Right lung (tissue), 10 donors: ENCODE measurements at places on chromosomes 13 and 19. TPM values are rescaled to one million over a fixed set of nuclear protein-coding genes. Genes with fewer than 3 reads are reported as not detected.

- DNase-seq = no peak
These were observed 70.9 kb downstream of the KL start for GRCh38 chr13:33087091-33087490.

DNA sequence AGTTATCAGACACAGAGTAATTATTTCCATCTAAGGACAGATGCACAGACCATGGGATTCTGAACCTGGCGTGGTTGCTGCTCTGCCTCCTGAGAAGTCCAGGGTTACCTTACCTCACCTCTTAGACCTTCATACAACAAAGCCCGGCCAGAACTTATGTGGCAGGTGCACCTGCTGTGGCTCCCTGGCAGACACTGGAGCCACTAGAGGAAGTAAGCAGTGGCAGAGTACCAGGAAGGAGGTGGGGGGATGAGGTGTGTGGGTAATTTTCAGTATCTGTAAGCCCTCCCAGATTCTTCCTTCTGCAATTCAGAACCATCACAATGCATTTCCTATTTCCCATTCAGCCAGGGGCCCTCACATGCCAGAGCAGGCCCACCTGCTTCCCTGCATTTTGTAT is 106.1 kb upstream of the DOCK9 start:
- DNase-seq = no peak

DNA sequence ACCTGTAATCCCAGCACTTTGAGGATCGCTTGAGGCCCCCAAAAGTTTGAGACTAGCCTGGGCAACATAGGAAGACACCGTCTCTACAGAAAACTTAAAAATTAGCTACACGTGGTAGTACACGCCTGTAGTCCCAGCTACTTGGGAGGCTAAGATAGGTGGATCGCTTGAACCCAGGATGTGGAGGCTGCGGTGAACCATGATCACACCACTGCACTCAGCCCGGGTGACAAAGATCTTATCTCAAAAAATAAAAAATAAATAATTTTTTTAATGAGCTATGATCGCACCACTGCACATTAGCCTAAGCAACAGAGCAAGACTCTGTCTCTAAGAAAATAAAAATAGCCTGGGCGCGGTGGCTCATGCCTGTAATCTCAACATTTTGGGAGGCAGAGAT is 6.6 kb downstream of the RCBTB2 start:
- DNase-seq = no peak

DNA sequence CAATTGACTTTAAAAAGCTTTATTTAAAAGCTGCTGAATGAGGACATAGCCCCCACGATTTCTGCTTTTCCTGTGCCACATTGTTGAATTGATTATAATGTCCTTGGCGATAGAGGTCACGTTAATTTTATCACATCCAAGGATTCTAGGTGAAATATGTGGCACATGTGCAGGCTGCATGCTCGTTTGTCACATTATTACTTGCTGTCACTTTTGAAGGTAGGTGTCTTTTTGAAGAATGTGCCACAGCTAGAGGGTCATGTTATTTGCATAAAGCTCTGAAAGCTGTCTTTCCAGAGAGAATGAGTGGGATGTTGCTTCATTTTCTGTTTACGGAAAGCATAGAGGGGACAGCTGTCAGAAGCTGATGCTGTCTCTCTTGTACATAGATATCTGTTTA is 927.6 kb upstream of the ATXN8OS start:
- DNase-seq = no peak

MLNR gene
- 0.08 TPM for polyA plus RNA-seq

FBXO27 gene
- polyA plus RNA-seq = 5.1 TPM

DNA sequence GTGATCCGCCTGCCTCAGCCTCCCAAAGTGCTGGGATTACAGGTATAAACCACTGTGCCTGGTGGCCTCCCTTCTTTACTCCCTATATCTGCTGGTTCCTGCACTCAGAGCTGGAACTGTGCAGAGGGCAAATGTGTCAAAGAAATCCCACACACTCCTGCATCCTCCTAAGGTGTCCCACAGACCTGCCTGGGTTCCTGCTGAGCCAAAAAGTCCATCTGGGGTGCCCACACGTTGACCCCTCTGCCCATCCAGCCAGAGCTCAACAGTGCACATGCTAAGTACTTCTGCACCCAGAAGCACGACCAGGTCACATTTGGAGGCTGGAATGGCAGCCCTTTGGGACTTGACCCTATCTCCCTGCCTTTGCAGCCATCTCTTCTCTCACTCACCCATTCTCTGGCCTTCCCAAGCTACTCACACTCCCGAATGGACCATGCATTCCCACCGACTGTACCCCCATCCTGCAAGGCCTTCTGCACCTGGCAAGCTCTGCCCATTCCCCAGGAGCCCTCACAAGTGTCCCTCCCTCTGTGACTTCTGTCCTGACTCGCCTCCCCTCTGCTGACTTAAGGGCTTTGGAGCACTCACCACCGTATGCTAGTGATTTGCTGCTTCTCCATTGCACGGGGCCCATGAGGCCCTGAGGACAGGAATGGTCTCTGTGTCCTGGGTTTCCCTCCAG is 152.1 kb downstream of the KCTD15 start:
- no peak for DNase-seq

DNA sequence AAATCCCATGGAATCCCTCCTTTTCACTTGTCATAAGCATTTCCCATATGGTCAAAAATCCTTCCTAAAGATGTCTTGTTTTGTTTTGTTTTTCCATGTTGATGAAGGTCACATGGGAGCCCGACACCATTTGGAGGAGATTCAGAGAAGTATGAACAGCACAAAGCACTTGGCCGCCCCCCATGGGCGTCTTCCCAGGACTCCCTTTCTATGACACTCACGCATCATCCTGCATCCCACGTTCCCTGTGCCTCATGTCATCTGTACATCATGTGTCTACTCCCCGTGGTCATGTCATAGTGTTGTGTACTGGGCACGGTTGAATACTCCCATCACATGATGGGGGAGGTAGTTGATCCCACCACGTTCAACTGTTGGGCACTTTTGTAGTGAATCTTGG is 2.0 kb downstream of the ZSCAN1 start:
- DNase-seq = no peak

DNA sequence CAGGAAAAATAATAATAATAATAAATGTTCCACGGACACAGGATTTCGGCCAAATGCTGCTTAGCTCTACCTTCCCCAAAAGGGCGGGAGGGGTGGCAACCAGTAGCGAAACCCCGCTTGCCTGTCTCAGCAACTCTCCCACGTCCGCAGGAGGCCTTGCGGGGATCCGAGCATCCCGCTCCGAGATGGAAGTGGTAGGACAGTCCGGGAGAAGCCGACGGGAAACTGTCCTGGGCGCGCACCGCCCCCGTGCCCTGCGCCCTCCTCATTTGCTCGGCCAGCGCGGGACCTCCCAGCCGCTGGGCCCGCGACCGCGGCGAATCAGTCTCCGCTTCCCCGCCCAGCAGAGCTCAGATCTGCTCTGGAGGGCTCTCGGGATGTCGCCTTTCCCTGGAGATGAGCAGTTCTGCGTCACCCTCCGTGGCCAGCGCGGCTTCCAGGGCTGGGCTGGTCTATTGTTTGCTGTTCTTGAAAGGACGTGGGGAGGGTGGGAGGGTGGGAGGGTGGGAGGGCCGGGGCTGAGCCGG is 48.9 kb upstream of the PABPC3 start:
- DNase-seq = no peak

- no peak for DNase-seq
These were observed 103.5 kb upstream of the AKAP11 start for GRCh38 chr13:42168496-42168895.

GRCh38 chr13:68099631-68100030 is 869.5 kb upstream of the PCDH9 start:
- no peak for DNase-seq

- DNase-seq = no peak
These were observed 299.6 kb downstream of the TDRD3 start for GRCh38 chr13:60696602-60697001.

KCTD4 gene
- not detected for polyA plus RNA-seq

CGB5 gene
- polyA plus RNA-seq = not detected

GRCh38 chr13:32629866-32630265 is 43.6 kb downstream of the PDS5B start:
- DNase-seq = no peak

DNA sequence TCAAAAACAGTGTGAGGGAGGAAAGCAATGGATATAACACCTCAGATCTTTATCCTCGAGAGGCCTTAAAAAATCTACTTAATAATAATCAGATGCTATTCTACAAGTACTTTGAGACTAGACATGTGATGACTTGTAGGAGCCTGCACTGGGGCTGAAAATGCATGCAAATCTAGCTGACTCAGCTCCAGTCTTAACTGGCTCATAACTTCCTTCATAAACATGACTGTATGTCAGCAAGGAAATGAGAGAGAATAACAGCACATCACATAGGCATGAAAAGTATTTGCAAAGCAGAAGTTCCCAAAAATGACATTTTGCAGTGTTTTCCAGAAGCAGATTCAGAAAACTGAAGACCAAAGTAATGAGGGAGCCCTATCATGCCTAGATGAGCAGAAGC is 38.1 kb downstream of the PSG5 start:
- no peak for DNase-seq

DNA sequence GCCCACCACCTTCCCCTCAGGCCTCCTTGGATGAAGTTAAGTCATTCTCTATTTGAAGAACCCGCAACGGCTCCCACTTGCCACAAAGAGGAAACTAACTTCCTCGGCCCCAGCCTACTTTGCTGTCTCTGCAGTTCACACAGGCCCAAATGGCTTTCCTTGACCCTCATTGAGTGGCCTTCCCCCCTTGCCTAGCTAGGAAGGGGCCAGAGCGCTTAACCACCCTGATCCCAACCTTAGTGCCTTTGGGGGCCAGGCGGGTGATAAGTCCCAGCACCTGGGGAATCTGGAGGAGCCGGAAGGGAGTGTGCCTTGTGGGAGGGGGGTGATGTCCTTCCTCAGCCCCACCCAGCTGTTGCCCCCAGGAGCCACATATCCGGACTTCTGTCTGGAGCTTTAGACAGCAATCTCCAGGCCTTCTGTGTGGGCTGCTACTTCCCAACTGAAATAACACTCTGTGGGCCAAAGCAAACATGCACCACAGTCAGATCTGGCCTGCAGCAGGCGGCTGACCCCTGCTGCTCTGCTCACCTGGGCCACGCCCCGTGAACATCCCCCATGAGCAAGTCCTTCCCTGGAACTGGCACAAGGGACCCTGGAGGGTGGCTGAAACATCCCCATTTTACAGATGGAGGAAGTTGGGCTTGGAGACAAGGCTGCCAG is 10.5 kb downstream of the NECTIN2 start:
- no peak for DNase-seq

DNA sequence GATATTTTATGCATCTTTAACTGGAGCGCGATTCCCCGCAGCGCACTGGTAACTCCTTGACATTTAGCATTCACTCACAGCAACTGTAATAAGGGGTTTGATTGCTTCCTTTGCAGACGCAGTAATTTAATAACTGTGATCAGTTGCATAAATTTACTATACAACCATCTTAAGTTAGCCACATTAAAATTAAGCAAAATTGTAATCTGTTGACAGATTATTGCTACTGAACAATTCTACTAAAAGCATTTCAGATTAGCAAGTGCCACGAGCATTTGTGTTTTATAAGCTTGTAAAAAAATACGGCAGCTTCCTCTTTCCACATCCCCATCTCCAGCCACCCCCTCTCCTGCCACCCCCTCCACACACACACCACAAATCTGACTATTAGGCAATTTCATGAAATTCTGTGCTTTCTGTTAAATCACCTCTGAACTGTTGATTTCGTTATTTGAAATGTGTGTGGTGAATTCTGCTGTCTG is 44.4 kb downstream of the TSHZ3 start:
- no peak for DNase-seq

ZNF709 gene
- polyA plus RNA-seq = 6.7 TPM

SPACA4 gene
- 0.11 TPM for polyA plus RNA-seq

GRCh38 chr19:45637890-45638667 is 1.1 kb downstream of the EML2 start:
- DNase-seq = no peak

DNA sequence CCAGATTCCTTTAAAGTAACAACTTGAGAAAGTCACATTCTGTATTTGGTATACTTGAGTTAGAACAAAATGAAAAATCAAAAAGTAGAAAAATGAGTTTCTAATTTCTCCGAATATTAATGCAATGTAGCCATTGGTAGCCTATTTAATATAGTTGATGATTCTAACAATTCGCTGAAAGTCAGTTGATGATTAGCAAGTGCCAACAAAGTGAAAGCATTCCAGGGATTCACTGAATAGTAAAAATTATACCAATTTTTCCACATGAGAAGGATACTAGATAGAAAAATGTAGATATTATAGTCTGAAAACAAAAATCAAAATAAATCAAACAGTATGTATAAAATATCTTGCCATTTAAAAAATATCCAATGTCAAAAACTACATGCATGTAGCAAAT is 117.2 kb downstream of the FREM2 start:
- no peak for DNase-seq

DNA sequence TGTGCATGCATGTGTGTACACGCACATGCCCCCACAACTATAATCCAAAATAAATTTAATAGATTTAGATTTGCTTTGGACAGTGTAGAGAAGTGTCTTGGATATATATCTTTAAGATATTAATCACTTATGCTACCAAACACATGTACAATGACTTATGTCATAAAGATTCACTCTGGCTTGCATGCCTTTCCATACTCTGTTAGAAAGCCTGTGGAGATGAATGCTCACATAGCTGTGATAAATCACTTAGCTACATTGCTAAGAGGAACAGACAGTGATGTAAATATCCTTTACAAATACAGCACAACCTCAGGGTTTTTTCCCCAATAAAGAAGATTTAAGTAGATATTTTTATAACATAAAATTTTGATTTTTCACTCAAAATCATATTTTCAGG is 2484.8 kb upstream of the PCDH20 start:
- no peak for DNase-seq

DNA sequence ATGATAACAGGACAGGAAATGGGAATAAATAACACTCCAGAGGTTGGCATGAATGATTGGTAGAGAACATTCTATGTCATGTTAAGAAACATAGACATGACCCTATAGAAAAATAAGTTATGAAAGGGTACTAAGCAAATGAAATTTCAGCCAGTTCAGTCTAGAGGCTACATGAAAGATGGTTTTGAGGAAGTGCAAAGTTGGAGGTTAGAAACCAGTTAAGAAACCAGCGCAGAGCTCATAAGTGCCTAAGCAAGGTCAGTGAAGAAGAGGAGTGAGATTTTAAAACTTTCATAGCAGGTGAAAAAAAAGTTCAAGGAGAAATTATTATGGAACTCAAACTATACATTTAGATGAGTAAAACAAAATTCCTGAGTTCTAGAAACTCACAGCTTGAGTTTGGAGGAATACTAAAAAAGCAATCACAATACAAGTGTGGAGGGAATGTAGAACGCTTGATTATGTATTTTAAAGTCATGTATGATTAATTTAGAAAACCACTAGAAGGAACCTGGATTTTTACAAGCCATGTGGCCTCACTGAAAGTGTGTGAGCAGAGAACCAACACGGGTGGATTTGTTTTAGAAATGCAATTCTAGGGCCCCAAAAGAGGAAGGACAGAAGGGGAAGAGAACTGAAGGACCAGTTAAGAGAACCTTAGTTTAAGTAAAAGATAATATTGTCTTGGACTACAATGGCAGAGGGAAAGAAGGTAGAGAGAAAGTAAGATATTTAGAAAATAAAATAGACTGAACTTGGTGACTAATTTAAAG is 162.4 kb downstream of the PCDH20 start:
- DNase-seq = no peak

- DNase-seq = no peak
These were observed 1.2 kb upstream of the CCDC124 start for GRCh38 chr19:17931532-17932191.
